Hematopoietic multipotent progenitor cell treated with erythropoietin and hydrocortisone succinate and interleukin-3 and kit ligand, for 15 days (in vitro differentiated cells): ENCODE measurements at places on chromosomes 6 and 20.

GRCh38 chr6:140644017-140644416 lies 1269.6 kb upstream of the CITED2 start:
- DNase-seq = no peak

DNA sequence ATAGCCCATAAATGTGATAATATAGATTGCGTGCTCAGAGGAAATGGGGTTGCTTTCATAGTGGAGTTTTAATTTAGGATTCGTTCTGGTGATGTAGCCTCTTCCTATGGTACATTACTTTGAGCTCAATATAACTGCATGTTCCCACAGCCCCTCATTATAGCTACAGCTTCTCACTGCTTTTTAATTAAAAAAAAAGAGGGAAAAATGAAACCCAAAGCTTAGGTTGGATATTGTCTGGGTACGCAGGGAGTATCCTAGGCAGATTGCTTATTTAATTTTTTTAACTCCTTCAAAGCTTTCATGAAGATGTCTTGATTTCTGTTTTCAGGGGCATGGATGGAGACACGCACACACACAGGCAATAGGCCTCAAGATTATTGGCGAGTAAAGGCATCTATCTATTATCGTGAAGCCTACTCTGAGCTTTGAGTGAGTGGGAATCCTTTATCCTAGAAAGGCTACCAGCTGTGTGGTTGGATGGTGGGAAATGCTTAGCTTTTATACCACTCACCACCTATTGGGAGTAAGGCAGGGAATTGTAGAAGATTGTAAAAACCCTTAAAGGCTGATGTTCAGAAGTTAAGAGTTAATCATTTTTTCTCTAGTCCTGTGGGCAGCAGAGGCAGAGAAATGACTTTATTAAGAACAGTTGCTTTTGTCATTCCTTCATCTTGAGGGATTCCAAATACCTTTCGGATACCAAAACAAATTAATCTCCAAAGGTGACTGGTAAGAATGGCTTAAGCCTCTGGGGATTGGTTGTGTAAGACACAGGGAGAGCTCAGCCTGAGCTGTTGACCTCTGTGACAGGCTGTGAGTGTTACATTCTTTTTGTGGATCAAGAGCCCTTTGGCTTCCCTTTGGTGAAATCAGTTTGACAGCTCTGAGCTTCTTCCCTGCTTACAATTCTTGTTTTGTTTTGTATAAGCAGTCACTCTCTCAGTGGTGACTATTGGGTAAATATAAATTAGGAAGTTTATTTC lies 33.4 kb downstream of the CTNNBL1 start:
- DNase-seq = no peak

DNA sequence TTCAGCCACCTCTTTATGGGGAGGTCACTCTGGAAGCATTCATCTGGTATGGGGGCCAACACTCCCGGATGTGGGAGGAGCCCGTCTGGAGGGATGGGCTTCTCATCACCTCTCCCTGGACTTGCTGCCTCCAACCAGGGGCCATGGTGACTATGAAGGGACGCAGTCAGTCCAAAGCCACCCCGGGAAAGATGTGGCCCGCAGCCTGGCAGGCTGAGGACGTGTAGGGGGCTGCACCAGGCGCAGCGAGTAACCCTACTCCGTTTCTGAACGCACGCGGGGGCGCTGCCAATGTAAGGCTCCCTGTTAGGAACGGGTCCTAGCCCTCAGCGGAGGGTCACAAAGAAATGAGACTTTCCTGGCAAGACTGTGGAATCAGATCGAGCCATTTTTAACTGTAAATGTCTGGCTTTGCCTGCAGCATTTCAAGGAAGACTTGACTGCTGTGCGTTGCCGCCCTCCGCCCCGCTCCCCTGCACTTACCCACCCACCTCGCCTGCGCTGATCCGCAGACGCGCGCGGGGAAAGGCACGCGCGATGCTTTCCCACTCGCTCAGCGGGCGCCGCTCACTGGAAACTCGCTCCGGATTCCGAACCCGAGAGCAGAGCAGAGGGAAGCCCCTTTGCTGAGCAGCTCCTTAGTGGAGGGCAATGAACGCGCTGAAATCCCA lies 55.1 kb downstream of the IL20RA start:
- no peak for DNase-seq

DNA sequence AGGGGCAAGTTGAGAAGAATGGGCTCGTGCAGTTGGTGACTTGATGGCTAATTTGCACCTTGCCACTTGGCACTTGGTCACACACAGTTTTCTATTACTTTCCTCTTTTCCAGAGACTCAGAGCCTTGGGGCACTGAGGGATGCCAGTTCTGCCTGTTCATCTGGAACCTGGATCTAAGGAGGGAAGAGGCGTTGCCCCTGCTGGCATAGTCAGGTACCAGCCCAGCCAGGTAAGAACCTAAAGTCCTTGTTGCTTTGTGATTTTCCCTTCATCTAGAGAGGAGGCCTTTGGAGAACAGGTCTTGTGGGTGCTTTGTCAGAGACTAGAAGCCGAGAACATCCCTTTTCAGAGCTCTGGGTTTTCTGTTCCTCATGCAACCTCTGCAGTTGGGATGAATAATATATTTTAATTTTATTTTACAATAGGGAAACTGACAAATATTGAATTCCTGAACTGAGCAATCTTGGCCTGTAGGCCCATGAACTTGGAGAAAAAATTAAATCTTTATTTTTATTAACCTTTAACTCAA lies 11.4 kb downstream of the SYTL3 start:
- no peak for DNase-seq

- no peak for DNase-seq
These were observed 112.8 kb downstream of the ZMYND8 start for GRCh38 chr20:47243532-47244305.

DNA sequence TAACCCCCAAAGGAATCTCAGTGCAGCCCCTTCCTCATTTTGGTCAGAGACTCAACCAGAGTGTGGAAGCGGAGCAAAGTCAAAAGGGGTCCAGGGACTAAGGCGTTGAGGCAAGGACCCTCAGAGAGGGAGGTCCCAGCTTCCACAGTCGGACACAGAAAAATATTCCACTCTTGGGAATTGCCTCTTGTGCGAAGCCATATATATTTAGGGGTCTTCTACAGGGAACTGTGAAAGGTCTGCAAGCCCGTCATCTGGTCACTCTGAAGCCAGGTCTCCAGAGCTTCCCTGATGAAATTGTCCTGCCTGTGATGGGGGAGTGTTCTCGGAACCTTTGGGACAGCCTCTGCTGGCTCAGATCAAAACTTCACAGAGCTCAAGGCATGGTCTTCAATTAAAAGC lies 160.8 kb downstream of the TBXT start:
- DNase-seq = no peak

- peak; percentile 48 for DNase-seq
These were observed 9.4 kb upstream of the NCOA7 start for GRCh38 chr6:125781314-125781868.

DNA sequence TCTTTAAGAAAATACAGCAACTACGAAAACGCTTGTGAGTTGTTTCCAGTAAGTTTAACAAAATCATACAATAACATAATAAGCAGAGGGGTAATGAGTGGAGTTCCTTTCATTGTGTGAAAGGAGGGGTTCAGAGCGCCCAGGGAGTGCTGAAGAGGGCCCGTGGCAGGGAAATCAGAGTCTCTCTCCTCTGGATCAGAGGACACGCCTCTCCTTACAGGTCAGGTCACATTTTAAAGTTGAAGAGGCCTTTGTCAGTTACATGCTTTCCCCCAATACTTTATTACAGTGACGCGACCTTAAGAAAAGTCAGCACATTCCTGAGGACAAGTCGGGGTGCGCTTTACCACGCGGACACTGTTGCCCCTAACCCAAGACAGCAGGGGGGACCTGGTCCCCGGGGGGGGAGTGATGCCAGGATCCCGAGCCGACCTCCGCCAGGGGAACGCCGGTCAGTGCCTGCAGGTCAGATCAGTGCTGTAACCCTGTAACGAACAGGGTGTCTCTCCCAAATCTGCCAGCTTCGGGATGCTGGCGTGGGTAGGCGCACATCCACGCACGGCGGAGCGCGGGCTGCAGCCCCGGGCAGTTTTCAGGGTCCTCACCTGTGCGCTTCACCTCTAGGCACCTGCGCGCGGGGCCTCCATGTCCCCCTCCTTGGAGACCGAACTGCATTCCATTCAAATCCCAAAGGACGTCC lies 848 bp downstream of the DACT2 start:
- DNase-seq = no peak

GRCh38 chr6:120899932-120900331 lies 434.3 kb downstream of the TBC1D32 start:
- DNase-seq = no peak

- DNase-seq = no peak
These were observed 336.2 kb downstream of the FOXA2 start for GRCh38 chr20:22248051-22248667.

- no peak for DNase-seq
These were observed 74.6 kb downstream of the DTD1 start for GRCh38 chr20:18662279-18663040.

- no peak for DNase-seq
These were observed 14.2 kb upstream of the TGM3 start for GRCh38 chr20:2281563-2281962.

GRCh38 chr6:125906158-125906998 lies 50.2 kb upstream of the HINT3 start:
- peak; percentile 81 for DNase-seq

- DNase-seq = no peak
These were observed 6.1 kb downstream of the SOBP start for GRCh38 chr6:107495971-107496370.

GRCh38 chr6:39294133-39294532 lies 20.1 kb downstream of the KCNK17 start:
- DNase-seq = no peak

DNA sequence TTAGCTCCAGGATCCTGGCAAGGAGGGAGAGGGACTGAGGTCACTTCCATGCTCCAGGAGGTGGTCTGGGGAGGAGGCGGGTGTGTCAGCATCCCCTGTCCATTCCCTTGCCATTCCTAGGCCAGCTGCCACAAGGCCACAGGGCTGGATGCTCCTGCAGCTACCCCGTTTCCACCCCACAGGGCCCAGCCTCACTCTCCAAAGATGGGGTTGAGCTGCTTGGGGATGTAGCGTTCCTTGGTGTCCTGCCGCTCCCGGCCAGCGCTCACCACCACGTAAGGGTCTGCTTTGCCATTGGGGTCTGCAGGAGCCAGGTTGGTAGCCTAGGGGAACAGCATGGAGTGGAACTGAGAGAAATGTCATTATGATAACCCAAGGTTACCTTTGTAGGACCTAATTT lies 23.0 kb downstream of the ERGIC3 start:
- DNase-seq = no peak

DNA sequence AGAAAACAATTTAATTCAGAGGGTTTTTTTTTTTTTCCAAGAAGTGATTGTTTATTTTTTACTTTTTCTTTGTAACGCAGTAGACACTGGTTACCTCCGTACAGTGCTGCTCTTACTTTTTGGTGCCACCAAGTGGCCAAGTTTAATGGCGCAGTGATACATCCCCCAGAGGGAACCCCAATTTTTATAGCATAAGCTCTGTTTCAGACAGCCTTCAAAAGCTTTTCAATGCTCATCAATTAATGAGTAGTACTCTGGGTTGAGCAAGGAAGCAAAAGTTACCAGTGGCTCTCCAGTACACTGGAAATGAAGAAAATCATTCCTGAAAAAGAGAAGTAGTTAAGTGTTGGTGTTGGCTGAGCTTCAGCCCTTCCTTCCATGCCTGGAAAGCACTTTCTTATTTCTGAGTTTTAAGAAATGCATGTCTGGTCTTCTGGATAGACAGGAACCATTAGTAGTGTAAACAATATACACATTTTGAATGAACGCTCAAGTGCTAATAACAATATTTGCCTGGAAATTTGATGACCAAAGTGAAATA lies 129.1 kb upstream of the SMLR1 start:
- no peak for DNase-seq

DNA sequence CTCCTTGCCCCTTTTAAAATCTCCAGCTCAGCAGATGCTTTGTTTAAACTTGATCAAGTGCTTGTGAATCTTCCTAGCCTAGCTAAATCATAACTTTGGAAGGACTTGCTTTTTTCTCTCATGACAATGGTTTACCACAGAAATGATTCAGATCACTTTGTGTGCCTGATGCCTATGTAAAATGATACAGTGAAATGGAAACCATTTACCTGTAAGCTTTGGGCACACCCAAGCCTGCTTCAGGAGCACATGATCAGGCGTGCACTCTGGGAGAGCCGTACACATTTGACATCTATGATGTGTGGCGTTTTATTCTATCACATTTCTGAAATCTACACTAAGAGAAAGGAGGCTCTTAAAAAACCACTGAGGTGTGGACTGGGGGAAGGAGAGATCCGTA lies 41.1 kb downstream of the PTPN1 start:
- no peak for DNase-seq

GRCh38 chr6:164396071-164397047 lies 913.0 kb downstream of the C6orf118 start:
- no peak for DNase-seq

- no peak for DNase-seq
These were observed 2.4 kb downstream of the MCCD1 start for GRCh38 chr6:31531162-31531561.

- DNase-seq = no peak
These were observed 254.9 kb downstream of the CDKAL1 start for GRCh38 chr6:20789162-20789561.

DNA sequence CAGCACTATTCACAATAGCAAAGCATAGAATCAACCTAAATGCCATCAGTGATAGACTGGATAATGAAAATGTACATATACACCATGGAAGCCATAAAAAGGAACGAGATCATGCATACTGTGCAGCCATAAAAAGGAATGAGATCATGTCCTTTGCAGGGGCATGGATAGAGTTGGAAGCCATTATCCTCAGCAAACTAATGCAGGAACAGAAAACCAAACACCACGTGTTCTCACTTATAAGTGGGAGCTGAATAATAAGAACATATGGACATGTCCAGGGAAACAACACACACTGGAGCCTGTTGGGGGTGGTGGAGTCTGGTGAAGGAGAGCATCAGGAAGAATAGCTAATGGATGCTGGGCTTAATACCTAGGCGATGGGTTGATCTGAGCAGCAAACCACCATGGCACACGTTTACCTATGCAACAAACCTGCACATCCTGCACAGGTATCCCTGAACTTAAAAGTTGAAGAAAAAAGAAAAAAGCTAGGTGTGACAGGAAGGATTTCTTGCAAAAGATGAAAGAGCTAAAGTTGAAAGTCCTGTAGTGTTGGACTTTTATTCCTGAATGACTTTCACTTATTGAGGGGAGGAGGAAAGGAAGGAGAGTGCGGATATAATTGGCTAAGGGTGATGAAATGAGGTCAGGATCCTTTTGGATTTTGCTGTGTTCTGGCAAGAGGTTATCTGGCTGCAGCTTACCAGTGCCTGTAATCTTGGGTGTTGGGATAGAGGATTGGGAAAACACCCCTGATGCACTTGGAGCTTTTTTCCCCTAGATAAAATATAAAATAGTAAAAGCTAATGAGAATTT lies 8.5 kb downstream of the TRMT11 start:
- no peak for DNase-seq
